ENCODE measurements at places on chromosomes 2 and 18.
A peak's percentile ranks its signal among the peaks of the same experiment; 100 is the strongest.

DNA sequence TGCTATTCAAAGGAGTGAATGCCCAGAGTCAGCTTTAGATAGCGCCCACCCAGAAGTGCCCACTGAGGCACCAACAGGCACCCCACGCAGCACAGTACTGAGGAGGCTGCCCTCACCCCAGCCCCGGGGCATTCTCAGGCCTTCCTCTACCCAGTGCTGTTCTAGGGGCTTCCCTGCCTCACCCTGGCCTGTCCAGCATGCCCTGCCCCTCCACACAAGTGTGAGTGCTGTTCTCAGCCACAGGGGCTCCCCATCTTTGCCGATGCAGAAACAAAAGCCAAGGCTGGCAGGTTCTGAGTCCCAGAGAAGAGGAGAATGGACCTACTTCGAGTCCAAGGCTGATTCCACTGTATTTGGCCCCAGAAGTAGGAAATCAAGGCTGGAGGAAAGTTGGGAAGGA is 15.8 kb downstream of the BIN1 start:
- DNase-seq: no peak

DNA sequence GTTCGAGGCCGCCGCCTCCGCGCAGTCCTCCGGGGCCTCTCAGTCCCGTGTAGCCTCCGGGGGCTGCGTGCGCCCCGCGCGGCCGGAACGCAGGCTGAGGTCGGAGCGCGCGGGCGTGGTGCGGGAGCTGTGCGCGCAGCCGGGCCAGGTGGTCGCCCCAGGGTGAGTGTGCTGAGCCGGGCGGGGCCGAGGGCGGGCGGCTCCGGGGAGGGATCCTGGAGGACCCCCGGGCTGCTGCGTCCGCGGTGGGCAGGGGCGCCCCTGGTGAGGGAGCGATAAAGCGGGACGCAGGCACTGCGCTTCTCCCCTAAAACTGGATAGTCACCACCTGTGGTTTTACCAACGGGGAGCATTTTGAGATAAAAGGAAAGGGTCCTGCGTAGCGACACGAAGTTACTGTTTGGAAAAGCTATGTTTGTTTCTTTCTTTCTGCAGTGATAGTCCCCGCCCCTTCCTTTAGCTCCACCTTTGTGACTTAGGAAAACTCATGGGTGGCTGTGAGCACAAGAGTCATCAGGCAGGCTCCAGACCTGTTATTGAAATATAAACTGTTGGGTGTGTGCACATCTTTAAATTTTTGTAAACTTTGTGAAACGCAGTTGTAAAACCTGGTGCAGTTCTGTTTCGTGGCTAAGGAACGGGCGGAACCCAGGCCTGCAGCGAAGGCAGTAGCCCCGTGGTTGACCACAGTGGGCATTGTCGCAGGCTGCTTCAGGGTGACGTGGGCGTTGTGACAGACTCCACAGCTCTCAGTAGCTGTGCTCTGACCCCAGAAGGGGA is 687 bp downstream of the CTDP1 start:
- DNase-seq: no peak

DNA sequence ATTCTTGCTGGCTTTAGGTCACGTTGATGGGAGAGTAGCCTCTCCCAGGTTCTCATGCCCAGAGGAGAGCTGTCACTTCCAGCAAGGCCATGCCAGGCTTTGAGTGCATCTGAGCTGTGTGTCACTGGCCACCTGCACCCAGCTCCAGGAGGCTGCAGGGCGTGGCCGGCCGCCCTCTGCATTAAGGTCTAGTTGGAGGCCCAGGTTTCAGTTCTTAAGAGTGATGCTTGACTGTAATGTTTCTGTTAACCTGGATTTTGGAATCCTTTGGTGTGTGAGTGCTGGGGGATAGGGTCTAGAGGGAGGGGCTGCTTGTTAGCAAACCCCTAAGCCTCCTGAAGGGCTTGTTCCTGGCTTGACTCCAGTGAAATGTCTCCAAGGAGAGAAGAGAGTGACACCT is 140.1 kb downstream of the ACOXL start:
- DNase-seq: no peak

- no peak for DNase-seq
Observed at GRCh38 chr2:18373664-18374063, 186.8 kb downstream of the RDH14 start.

DNA sequence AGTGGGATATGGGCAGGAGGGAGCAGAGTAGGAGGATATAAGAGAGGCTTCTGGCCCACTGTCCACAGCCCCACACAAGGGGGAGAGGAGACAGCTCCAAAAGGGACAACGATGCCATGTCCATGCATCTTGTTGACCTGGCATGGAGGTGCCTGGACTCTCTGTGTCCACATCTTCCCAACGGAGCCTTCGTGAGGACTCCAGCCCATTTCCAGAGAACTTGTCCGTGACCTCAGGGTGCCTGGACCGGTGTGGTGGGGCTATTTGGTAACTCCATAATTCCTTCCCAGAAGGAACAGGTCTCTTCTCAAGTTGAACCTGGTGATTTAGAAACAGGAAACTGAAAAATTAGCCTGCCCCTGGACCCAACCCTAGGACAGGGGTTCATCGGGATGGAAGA is 133.9 kb downstream of the CYP26B1 start:
- no peak for DNase-seq

GRCh38 chr2:194260185-194260584 is 1396.8 kb upstream of the SLC39A10 start:
- DNase-seq: no peak

- peak; percentile 10 for DNase-seq
Observed at GRCh38 chr2:58039170-58039611, 7.4 kb upstream of the VRK2 start.

- no peak for DNase-seq
Observed at GRCh38 chr2:233844064-233844807, 10.1 kb downstream of the HJURP start.

DNA sequence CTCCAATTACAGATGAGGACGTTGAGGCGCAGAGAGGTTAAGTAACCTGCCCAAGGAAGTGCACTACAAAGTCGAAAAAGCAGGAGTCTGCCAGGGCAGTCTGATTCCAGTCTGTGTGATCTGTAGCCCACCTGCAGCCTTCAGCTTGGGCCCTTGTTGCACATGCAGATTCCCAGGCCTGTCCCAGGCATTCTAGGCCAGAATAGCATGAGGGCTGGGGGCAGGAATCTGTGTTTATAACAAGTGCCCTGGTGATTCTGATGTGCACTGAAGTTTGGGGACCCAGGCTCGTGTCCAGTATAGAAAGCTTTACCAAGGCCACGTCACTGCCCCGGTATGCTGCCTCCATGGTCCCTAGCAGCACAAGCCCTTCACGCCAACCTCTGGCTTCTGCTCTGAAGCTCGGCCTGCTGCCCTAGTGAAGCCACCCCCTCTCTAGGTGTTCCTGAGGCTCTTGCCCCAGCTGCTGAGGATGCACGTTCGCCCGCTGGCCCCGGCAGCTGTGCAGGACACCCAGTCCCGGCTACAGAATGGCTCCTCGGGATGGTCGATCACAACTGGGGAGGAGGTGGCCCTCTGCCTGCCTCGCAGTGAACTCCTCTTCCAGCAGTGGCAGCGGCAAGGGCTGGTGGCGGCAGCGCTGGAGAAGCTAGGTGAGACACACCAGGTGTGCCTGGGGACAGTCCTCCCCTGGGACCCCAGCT is 4.6 kb downstream of the CHRNG start:
- no peak for DNase-seq

GRCh38 chr2:95353613-95354468 is 48.7 kb upstream of the FAHD2A start:
- DNase-seq: no peak

- no peak for DNase-seq
Observed at GRCh38 chr18:58252166-58252565, 208.1 kb downstream of the NEDD4L start.

DNA sequence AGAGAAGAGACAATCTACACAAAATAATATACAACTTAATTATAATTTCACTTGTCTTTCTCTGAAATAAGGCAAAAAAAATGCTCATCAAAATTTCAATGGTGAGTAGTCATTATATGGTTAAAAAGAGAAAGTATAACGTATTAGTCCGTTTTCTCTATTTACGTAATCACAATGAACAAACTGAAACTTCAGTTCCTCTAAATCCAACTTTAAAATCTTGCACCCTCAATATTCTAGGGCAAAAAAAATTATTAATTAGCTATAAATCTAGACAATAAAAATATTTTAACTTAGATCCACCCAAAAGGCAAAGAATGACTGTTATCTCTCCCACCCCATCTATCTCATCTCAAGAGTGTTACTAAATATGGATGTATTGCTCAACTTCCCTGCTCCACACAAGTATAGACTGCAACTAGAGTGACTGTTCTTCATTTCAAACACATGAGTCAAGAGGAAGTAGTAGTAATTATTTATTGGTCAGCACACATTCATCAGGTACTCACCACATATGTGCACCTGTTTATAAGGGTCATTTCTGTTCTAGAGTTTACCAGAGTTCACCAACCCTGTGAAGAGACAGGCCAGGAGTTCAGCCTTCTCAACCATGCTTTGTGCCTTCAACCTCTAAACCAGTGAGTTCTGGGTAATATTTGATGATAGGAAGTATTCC is 36.4 kb downstream of the STK39 start:
- DNase-seq: no peak

DNA sequence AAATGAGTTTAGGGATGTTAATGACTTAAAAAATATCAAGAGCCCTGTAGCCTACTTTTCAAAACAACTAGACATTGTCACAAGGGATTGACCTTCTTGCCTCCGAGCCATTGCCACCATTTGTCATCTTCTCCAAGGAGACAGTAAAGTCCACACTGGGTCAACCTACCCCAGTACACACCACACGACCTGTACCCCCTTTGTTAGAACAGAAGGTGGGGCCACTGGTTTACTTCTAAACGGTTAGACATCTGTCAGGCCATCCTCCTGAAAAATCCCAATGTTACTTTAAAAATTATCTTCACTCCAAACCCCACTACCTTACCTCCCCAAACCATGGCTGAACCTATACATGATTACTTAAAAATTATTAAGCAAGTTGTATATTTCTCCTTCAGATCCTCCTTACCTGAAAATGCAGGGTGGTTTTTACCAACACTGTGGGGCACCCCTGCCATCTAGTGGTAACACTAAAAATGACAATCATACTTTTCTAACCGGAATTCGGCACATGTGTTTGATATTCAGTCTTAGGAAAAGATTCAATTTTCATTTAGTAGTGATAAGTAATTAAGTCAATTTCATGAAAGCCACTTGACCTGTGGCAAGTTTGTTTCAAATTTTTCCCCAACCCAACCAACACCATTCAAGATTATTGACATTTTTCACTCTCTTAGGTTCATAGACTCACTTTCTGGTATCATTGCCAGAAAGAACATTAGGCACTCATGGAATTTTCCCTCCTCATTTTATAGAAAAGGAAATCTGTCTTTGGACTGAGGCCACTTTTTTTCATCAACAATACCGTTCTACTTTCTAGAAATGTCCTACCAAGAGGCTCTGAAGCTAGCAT is 265.3 kb upstream of the PKDCC start:
- DNase-seq: peak; percentile 42

GRCh38 chr18:31244771-31245394 is 73.1 kb upstream of the DSG1 start:
- peak; percentile 43 for DNase-seq

GRCh38 chr2:145221516-145221915 is 701.6 kb upstream of the ZEB2 start:
- no peak for DNase-seq

DNA sequence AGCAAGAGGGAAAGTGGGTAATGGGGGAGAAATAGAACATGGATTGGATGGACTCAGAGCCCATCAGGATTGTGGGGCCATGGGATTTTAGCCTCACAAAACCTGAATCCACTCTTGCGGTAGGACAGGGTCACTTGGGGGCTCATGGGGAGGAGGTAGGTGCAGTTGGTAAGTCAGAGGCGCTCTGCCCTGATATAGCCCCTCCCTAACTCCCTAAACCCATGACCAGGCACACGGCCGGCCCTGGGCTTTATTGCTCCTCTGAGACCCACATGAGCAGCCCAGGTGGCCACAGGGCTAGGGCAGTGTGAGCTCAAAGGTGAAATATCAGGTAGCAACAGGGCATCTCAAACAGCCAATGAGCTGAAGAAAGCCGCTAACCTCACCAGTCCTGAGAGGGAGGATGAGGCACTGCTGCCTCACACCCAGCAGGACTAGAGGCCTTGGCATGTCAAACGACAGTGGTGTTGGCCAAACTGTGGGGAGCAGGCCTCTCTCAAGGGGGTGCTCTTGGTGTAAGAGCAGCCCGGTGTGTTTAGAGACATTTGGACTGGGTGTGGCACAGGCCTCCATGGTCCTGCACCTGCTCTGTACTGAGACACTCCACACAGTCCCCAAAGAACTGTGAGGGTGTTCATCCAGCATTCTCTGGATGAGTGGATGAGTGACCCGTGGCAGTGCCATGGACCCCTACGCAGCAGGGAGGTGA is 90.8 kb upstream of the HS6ST1 start:
- no peak for DNase-seq

DNA sequence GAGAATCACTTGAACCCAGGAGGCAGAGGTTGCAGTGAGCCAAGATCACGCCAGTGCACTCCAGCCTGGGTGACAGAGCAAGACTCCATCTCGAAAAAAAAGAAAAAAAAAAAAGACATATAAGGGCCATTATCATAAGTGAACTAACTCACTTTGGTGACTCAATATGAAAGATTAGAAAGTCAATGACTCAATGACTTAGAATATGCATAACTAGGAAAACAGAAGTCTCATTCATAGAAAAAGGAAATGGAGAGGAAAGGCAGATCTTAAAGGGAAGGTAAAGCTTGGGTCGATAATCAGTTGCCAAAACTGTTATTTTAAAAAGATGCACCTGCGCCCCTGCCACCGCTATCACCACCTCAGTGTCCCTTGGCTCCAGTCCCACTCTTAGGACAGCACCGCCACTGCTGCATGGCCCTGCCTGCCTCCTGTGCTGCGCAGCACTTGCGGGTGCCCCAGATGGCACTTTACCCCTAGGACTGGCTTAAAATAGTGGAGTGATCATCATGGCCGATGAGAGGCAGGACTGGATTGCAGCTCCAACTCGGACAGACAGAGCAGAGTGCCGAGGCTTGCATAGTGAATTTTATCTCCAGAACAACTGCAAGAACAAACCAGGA is 54.7 kb downstream of the INO80D start:
- DNase-seq: no peak

- no peak for DNase-seq
Observed at GRCh38 chr2:72340665-72341064, 193.0 kb upstream of the CYP26B1 start.

- DNase-seq: no peak
Observed at GRCh38 chr2:12502759-12503158, 214.0 kb upstream of the TRIB2 start.

- no peak for DNase-seq
Observed at GRCh38 chr2:190553254-190553653, 18.7 kb upstream of the NEMP2 start.

DNA sequence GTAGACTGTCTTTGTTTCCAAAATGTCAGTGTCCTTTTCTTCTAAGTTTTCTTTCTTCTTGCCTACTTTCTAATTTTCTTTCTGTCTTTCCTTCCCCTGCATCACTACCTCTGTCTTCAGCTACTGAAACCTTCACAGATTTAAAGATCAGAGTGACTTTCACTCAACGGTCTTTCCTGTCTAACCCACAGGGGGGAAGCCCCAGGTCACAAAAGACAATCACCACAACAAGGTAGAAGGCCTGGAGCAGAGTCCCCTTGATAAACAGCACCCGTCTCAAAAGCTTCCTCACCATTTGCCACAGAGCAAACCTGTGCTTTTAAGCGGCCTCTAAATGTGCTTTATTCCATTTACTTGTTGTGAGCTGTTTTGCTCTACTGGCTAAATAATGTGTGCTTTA is 665.4 kb downstream of the BCL11A start:
- DNase-seq: no peak
